ENCODE measurements at places on chromosomes 2 and 18. TPM values are rescaled to one million over a fixed set of nuclear protein-coding genes. Genes with fewer than 3 reads are reported as not detected.

DNA sequence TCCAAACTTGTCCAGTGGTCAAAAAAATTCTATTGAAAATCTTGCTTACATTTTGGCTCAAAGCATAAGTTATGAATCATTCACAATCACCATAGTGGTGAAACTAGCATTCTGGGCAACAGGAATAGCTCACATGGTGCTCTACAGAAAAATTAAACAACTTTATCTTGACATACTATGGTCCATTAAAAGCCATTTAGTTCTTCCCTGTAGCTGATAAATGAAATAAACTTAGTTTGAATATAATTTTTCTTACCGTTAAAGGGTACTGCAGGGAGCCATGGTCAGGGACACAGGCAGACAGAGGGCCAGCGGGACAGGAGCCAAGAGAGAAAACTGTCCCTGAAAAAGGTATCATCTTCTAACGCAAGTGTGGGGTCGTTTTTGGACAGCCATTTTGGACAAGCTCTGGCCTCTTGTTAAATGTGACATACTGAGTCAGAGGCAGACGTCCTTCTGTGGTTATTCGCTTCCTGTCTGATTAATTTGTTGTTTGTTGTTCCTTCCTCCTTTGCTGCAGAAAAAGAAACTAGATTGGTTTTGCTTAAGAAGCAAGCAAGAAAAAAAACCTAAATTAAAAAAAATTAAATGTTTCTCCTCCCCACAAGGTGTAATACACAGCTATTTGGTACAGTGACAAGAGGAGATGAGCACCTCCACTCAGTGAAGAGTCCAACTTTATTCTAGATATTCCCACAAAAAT lies at the start of gene WIPF1:
Gene WIPF1 (minus strand): TSS at position 460 of the 703 bp plus-strand sequence. CDS start 12,231 bp downstream, outside the sequence.
- no peak for DNase-seq

GRCh38 chr2:100796499-100797100 lies 23.3 kb upstream of the NPAS2 start:
- no peak for DNase-seq

DNA sequence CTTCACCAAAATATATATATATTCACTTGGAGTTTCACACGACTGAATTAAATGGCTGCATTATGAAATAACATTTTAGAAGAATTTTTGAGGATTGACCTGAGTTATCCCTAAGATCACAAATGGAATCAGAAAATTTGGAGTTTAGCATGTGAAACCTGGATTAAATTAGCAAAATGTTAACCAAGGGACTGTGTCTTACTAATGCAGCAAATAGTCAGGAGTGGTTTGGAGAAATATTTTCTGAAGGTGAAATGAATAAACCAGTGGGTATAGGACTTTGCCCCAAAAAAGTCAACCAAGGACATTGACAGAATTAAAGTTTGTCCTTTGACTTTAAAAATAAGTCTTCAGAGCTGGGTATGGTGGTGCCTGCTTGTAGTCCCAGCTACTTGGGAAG lies 111.2 kb downstream of the PRPF40A start:
- DNase-seq: no peak

GRCh38 chr2:239593455-239593854 lies 192.6 kb upstream of the HDAC4 start:
- DNase-seq: no peak

DNA sequence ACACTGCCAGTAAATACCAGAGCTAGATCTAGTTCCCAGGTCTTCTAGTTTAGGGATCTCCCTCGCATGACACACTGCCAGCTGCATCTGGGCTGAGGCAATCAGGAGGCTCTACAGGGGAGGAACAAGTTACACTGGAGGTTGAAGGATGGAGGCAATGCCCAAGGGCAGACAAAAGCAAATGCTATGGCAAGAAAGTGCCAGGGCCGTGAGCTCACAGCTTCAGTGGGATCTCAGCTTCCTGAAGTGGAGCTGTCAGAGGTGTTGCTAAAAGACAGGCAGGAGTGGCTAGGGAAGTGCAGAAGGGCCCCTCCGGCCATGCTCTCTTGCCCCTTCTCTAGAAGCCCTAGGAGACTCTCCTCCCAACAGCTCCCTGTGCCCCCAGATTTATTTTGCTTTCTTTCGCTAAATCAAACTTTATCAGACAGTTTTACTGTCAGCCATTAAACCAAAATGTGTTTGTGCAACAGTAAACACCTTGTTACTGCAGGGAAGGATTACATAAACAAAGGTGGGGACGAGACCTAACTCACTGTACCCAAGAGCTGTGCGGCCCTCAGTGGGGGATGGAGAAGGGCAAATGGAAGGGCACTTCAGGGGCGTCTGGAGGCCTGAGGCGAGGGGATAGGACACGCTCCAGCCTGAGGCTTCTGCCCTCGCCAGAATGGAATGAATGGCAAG lies 39.4 kb upstream of the PKDCC start:
- no peak for DNase-seq

- no peak for DNase-seq
These were observed 271.8 kb upstream of the HS6ST1 start for GRCh38 chr2:128590309-128591021.

DNA sequence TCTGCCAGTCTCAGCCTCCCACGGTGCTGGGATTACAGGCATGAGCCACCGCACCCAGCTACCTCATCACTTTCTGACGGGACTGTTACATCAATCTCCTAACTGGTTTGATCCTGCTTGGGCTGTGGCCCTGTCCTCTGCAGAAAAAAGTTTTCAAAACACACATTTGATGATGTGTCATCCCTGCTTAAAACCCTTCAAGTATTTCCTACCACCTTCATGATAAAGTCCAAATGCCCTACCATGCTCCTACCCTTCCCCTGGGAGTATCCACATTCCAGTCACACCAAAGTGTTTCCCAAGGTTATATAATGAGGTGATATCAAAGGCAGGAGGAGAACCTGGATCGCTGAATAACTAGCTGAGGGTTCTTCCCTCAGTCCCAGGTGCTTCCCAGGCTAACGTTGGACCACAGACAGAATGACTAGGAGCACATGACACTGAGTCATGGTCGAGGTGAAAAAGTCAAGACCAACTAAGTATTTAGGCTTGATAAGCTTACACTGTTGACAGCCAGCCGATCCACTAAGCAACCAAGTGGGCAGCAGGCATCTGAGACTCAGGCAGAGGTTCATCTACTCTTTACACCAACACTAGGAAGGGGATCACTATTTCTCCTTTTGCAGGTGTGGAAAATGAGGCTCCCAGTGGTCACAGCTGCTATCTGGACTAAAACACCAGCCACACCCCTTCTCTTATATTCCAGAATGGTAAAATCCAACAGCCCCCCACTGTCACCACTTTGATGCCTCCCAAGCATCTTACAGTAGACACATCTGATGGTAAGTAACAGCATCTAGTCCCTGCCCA lies 31.8 kb downstream of the CYRIA start:
- DNase-seq: peak; percentile 79

- DNase-seq: no peak
These were observed 42.4 kb downstream of the MC2R start for GRCh38 chr18:13872932-13873331.

DNA sequence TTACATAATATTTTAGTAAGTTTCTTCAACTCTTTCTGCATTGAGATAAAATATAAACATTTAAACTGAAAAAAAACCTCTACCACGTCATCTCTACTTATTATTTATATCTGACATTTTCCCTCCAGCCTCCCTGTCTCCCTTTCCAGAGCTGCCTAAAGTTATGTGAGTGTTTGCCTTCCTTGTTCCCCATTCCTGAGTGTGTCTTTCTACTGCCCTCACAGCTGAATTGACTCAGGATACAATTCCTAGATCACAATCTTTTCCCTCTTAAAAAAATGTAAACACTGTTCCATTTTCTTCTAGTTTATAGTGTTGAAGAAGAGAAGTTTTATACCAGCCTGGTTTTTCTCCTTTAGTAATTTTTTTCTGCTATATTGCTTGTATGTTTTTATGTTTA lies 5.3 kb downstream of the TRPM8 start:
- no peak for DNase-seq

- DNase-seq: no peak
These were observed 465 bp upstream of the PLEKHA3 start for GRCh38 chr2:178479758-178480226.

CCDC138 gene
- 20.1 TPM for total RNA-seq

HAAO gene
- not detected for total RNA-seq

CCDC141 gene
- 0.09 TPM for total RNA-seq
